ENCODE measurements at places on chromosomes 4 and X. TPM values are rescaled to one million over a fixed set of nuclear protein-coding genes. Genes with fewer than 3 reads are reported as not detected.

DNA sequence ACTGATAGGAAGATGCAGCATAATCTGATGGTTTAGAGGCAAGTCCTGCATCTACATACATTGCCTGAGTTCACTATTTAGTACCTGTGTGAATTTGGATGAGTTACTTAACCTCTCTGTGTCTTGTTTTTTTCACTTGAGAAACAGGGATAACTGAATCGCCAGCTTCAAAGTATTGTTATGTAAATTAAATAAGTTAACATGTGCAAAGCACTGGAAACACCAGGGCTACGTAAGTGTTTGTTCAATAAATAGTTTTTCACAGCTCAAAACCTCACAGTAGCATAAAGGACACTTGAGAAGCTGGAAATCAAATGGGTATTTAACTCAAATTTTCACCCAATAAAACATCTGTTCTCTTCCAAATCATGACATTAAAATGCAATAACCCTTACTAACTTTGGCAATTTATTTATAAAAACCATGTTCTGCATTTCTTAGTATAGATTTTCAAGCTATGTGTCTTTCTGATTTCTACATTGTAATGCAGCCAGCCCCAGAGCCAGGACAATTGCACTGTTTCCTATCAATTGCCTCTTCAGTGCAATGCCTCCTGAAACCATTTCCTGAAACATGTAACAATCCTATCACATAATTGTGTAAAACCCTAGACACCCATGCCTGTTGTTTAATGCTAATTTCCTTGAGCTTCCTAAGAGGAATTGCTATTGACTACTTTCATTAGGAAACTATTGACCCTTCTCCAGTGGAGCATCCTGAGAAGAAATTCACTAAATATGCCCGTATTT lies 177.1 kb downstream of the UNC5C start:
- no peak for DNase-seq

- no peak for DNase-seq
Measured at GRCh38 chr4:823176-823760, 2.7 kb downstream of the CPLX1 start.

Gene TMEM129
- total RNA-seq: 66.1 TPM

Gene MAGEA10
- total RNA-seq: not detected

- no peak for DNase-seq
Measured at GRCh38 chrX:130120321-130120731, 10.0 kb upstream of the ELF4 start.

- no peak for DNase-seq
Measured at GRCh38 chr4:186701273-186701672, 22.4 kb downstream of the FAT1 start.

DNA sequence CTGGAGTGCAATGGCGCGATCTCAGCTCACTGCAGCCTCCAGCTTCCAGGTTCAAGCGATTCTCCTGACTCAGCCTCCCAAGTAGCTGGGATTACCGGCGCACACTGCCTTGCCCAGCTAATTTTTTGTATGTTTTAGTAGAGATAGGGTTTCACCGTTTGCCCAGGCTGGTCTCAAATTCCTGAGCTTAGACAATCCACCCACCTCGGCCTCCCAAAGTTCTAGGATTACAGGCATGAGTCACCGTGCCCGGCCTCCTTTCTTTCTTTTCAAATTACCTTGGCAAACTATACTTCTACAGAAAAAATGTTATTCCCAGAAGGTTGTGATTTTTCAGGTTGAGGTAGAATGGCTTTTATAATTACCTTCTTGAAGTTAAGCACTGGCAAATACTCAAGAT lies 321.9 kb upstream of the PRPS2 start:
- no peak for DNase-seq

DNA sequence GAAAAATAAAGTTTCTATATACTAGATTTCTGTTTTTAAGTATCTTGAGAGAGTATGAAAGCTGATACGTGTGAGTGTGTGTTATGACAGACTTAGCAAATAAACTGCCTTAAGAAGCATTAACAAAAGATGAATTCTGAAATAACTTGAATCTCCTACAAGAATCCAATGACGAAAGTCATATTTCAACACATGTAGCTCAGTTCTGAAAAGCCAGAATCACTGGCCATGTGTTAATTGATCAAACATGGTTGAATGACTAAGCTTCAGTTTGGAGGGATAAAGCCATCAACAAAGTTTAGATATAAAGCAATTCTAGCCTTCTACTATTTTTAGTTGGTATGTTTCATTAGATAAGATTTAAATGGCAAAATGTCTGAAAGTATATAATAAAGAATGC lies 88.5 kb upstream of the ETNPPL start:
- DNase-seq: no peak

GRCh38 chr4:25638221-25638601 lies 17.4 kb upstream of the SLC34A2 start:
- DNase-seq: no peak

Gene FRAS1
- total RNA-seq: 35.8 TPM

DNA sequence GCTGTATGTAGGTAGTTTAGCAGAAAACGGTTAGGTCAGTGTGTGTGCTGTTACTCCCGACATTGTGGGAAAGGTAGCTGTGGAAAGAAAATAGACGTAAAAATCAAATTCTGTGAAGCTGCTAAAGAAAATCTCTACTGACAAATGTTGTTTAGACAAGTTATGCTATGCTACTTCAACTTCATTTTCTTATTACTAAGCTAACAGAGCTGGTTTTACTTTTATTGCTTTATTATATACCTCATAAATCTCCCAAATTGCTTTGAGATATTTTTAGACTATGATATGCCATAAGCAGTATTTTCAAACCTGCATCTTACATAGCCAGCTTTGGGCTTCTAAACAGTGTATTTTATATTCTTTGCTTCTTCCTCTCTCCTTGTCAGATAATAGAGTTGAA lies 108.2 kb upstream of the PACRGL start:
- DNase-seq: no peak

DNA sequence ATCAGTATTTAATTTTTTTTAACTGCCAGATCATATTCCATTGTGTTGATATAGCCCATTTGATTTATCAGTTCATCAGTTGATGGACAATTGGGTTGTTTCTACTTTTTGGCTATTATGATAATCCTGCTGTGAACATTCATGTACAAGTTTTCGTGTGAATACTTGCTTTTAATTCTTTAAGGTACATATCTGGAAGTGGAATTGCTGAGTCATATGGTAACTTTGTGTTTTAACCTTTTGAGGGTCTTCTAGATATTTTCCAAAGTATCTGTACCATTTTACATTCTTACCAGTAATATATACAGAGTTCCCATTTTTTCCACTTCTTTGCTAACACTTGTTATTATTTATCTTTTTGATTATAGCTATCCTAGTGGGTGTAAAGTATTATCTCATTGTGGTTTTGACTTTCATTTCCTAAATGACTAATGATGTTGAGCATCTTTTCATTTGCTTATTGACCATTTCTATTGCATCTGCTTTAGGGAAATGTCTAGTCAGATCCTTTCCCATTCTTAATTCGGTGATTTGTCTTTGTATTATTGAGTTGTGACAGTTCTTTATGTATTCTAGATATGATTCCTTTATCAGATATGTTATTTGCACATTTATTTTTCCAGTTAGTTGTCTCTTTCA lies 75.2 kb upstream of the NUDT6 start:
- DNase-seq: no peak

GRCh38 chrX:152157042-152157441 lies 18.7 kb upstream of the MAGEA10 start:
- DNase-seq: no peak

DNA sequence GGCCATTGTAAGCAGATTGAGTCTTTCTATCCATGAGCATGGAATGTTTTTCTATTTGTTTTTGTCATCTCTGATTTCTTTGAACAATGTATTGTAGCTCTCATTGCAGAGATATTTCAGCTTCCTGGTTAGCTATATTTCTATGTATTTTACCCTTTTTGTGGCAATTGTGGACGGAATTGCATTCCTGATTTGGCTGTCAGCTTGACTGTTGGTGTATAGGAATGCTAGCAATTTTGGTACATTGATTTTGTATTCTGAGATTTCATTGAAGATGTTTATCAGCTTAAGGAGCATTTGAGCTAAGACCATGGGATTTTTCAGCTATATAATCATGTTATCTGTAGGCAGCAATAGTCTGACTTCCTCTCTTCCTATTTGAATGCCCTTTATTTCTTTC lies 154.6 kb downstream of the GUCY2F start:
- DNase-seq: no peak

DNA sequence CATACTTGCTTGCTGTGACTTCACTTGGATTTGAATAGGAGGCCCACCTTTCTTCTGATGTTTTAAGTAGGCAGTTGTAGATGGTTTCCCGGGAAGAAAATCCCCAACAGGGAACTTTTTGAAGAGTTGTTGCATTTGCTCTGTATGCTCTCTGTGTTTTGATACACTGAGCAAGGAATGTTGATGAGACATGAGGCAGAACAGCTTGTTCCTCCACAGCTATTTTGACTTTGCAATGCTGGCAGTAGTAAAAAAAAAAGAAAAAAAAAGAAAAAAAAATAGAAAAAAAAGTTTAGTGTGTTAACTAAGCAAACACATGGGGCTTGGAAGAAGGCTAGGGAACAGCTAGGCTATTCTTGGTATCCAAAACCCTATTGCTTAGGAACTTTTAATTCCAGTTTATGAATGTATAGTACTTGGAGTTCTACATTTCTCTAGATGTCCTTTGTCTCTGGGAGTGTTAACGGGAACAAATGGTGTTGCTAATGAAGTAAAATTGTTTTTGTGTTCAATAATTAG lies 23.4 kb upstream of the PAQR3 start:
- DNase-seq: no peak

DNA sequence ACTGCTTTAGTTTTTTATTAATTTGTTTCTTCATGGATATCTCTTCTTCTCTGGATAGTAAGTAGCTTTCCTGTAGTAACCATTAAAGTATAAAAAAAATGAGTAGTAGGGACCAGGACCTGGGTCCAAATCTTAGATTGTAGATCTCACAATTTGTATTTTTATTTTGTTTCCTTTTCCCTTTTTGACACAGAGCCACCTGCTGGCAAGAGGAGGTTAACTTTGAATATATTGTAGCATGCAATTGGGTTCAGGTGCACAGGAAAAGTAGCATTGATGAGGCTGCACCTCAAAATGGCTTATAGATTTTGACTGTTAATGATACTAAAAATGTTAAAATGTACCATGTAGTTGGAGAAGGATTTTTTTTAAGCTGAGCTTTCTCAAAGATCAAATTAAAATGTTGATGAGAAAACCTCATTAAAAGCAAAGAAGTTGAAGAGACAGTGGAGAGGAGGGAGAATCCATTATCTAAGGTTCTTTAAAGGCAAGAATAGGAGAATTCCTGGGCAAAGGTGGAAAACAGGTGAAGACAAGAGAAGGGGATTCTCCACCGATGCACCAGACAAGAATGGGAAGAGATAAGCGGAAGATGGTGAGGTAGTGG lies 48.3 kb upstream of the HPGDS start:
- no peak for DNase-seq

Gene SLC49A3
- total RNA-seq: 3.4 TPM

Gene CT45A2
- total RNA-seq: not detected

DNA sequence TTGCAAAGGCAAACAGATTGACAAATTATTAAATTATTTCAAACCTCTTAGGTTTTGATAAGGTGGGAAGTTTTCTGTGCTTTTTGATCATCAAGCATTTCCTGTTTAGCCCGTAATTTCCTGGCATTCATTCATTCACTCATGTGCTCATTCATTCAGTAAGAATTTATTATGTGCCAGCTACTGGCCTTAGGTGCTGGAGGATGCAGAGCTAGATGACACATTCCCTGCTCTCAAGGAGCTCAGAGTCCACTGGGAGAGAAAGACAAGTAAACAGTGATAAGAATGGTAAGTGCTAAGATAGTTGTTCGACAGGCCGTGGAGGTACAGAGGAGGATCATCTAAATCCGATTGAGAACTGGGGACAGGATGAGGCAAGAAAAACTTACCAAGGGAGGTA lies 153.0 kb downstream of the DCTD start:
- DNase-seq: no peak

GRCh38 chr4:163755013-163755412 lies 260.5 kb downstream of the TMA16 start:
- no peak for DNase-seq

- DNase-seq: no peak
Measured at GRCh38 chr4:67632492-67632891, 68.5 kb downstream of the UBA6 start.

DNA sequence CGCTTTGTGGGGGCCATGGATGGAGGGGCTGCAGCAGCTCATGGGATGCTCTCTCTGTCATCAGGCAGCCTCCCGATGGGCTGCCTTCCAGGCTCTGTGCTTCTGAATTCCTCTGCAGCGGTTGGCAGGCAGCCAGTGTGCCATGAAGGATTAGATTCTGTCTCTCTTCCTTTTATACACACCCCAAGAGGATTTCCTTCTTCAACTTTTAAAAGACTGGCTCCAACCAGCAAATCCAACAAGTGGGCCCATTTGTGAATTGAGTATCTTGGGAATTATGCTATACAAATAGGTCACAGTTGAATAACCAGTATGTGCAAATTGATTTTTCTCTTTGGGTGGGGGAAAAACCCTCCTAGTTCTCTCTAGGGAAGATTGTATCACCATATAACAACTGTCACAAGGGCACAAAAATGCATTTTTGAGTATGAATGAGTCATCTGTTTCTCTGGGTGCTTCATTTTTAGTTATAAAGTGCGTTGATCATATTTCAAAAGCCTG lies 96.8 kb upstream of the FAT1 start:
- DNase-seq: no peak

Gene TGIF2LX
- total RNA-seq: not detected

DNA sequence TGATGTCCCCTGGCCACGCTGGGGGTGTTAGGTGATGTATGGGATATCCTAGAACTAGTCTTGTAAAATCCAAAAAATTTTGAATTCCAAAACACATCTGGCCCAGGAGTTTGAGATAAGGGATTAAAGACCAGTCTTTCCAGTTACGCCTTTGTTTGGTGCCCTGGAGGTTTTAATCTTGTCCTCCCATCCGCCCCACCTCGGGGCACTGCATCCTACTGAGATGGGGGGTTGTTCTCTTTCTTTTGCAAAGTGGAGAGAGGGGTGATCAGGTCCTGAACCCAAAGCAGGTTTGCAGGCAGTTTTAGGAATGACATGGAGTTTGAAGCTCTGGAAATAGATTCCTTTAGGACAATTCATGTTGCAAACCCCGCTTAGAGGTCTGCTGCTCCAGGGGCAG lies 1.8 kb downstream of the SUV39H1 start:
- DNase-seq: no peak

Gene FAM241A
- total RNA-seq: 1.6 TPM

Gene MAGEC3
- not detected for total RNA-seq

GRCh38 chr4:37594099-37594498 lies 92.1 kb downstream of the RELL1 start:
- DNase-seq: no peak

GRCh38 chr4:136664988-136665387 lies 867.3 kb downstream of the PCDH18 start:
- DNase-seq: no peak

- DNase-seq: no peak
Measured at GRCh38 chrX:39619182-39620009, 478.4 kb downstream of the BCOR start.

DNA sequence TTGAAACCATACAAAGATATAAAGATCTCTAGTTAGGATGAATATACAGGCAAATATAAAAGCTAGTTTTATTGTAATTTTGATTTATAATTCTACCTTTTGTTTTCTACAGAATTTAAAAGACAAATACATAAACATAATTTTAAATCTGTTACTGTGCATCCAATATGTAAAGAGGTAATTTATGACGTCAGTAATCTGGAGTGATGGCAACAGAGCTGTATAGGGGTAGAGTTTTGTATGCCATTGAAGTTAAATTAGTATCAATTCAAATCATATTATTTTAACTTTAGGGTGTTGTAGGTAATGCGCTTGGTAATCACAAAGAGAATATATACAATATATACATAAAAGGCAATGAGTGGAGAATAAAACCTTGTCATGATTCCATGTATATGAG lies 183.7 kb upstream of the ARHGAP24 start:
- no peak for DNase-seq

GRCh38 chrX:30313322-30313721 lies 4.1 kb upstream of the NR0B1 start:
- DNase-seq: no peak

Gene IL13RA2
- 1.3 TPM for total RNA-seq
